ENCODE measurements at places on chromosomes 3 and 15.
A peak's percentile ranks its signal among the peaks of the same experiment; 100 is the strongest.

GRCh38 chr15:41276831-41277230 lies 45.8 kb downstream of the CHP1 start:
- DNase-seq, result no peak

- no peak for DNase-seq
Measured at GRCh38 chr15:33894193-33894592, 74.1 kb upstream of the CHRM5 start.

- DNase-seq, result no peak
Measured at GRCh38 chr3:111152496-111152895, 80.9 kb downstream of the NECTIN3 start.

GRCh38 chr3:162200836-162201235 lies 704.2 kb downstream of the OTOL1 start:
- no peak for DNase-seq

GRCh38 chr15:76994001-76994400 lies 925 bp upstream of the PSTPIP1 start:
- no peak for DNase-seq

GRCh38 chr3:178072391-178073305 lies 463.6 kb upstream of the KCNMB2 start:
- DNase-seq, result no peak

DNA sequence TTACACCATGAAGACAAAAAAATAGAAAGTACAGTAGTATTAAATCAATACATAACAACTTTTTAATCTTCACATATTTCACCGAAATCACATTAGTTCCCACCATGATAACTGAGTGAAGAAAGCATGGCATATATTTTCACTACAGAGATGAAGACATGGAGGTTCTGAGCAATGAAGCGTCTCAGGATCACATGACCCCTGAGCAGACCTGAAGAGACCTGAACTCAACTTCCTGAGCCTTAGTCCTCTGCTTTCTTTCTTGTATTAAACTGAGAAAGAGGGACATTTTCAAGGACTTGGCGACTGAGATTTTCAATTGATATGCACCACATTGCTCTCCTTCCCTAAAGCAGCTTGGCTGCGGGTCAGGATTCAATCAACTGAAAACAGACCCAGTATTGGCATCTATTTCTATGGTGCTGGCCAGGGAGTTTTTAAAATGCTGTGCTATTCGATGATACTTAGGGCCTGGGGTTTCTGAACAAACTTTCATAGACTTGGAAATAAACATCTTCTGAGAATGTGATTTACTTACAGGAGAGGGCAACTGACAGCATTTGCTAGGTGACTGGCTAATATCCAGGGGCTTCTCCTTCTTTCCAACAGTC lies 165.1 kb downstream of the LSAMP start:
- peak; percentile 34 for DNase-seq

DNA sequence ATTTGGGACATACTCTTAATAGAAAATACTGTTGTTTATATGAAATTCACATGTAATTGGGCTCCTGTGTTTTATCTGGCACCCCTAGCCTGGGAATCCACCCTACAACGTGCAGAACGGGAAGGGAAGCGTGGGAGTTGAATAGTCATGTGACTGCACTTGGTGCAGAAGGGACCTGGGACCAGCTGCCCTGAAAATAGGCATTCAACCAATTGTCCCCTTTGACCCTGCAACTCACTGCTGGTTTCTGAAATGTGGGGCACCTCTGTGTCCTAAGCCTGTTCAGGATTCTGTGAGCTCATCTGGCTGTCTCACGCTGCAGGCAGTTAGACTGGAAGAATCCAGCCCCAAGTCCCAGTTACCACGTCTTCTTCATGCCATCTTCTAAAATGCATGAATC lies 79.7 kb downstream of the CACNA2D3 start:
- DNase-seq, result no peak

GRCh38 chr3:169153656-169154055 lies 509.9 kb downstream of the MECOM start:
- DNase-seq, result no peak

GRCh38 chr15:36469311-36469966 lies 110.0 kb upstream of the CDIN1 start:
- DNase-seq, result no peak

DNA sequence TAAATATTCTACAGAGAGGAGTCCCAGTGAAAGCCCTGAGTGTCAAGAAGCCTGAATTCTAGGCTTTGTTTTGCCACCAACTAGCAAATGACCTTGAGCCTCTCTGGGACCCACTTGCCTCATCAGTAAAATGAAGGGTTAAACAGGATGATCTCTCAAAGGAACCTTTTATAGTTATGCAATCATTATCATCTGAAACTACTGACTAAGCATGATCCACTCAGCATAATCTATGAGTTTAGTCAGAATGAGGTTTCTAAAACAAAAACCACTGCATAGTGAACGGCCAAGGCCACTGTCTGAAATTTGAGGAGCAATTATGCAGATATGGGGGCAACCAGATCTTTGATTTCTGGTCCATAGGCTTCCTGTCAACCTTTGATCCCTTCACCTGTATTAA lies 319.0 kb downstream of the MECOM start:
- DNase-seq, result no peak

- DNase-seq, result no peak
Measured at GRCh38 chr15:43361313-43361903, 9.4 kb downstream of the ZSCAN29 start.

GRCh38 chr15:60924916-60925397 lies 304.1 kb downstream of the RORA start:
- DNase-seq, result no peak

DNA sequence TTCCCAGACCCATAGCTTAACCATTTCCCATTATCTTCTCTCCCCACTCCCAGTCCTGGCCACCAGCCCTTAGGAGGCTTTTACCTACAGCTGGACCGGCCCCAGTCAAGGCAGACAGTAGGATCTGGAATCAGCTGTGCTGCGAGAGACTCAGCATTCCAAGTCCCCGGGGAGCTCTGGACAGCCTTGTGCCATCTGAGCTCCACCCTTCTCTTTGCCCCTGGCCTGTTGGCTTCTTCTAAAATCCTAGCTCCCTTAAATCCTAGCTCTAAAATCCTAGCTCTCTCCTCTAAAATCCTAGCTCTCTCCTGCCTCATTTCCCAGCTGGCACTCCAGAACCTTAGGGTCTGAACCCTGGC lies 21.3 kb downstream of the MEGF11 start:
- DNase-seq, result no peak

Data from femur (tissue), 1 donor.